Stimulated activated CD8-positive, alpha-beta memory T cell treated with anti-CD3 and anti-CD28 coated beads, Interleukin-15, amount 100 ng/mL, for 1 hour (primary cell): ENCODE measurements at places on chromosomes 1 and 21.

GRCh38 chr1:22402356-22403053 is 49.1 kb upstream of the ZBTB40 start:
- DNase-seq = no peak

DNA sequence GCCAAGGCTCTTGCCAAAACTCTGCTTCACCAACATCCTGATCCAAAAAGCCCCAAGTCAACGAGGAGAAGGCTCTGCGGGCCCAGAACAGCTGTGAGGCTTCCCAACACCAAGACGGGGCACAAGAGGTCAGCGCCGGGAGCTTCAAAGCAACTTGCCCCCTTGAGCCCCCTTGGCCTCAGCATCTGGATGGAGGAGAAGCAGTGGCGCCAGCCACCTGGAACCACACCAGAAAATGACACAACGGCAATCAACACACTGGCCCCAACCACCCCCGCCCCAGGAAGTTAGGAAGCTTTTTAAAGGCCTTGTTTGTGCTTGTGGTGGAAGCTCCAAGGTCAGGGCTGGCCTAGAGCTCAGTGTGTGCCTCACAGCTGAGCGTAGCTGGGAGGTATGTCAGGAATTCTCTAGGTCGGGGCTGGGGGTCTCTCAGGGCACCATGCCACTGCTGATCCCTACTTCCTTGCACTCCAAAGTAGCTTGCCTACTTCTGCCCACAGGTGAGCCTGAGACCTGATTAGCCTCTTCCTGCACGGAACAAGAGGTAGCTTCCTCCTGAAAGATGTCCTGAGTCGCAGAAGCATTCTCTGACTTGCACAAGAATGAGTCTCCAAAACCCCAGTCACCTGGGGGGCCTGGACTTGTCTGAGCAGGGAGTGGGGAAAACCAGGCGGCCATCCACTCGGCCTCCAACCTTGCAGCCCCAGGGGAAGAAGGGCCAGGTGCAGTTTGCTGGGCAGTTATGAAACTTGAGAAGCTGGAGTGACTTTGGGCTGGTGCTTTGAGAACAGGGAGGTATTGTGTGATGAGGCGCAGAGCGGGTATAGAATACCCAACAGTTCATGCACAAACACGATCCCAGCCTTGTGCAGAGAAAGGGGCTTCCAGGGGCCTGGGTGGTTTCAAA is 9.7 kb upstream of the SRP9 start:
- no peak for DNase-seq

DNA sequence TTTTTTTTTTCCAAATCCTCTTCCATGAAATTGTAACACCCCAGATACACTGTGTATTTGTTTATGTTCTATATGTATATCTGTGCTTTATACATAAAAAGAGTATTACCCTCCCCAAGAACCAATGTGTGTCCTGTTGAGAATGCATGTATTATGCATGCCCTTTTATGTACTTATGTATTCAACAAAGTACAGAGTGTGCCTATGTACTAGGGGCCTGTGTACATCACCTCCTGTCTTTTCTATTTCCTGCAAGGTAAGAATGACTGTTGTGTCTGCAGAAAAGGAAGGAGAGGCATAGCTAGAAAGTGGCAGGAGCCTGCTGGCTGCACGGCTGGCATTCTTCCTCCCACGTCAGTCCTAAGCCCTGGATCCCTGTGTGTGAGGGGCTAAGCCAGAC is 7.0 kb downstream of the TMEM61 start:
- DNase-seq = no peak

GRCh38 chr1:77543822-77544448 is 138.5 kb downstream of the ZZZ3 start:
- DNase-seq = no peak

GRCh38 chr1:213931836-213932235 is 55.9 kb upstream of the PROX1 start:
- no peak for DNase-seq

- DNase-seq = no peak
These were observed 1.5 kb downstream of the MLLT11 start for GRCh38 chr1:151061704-151062103.

GRCh38 chr21:44424608-44425306 is 30.6 kb upstream of the LRRC3 start:
- no peak for DNase-seq

GRCh38 chr1:94527447-94528031 is 14.0 kb downstream of the F3 start:
- DNase-seq = no peak

DNA sequence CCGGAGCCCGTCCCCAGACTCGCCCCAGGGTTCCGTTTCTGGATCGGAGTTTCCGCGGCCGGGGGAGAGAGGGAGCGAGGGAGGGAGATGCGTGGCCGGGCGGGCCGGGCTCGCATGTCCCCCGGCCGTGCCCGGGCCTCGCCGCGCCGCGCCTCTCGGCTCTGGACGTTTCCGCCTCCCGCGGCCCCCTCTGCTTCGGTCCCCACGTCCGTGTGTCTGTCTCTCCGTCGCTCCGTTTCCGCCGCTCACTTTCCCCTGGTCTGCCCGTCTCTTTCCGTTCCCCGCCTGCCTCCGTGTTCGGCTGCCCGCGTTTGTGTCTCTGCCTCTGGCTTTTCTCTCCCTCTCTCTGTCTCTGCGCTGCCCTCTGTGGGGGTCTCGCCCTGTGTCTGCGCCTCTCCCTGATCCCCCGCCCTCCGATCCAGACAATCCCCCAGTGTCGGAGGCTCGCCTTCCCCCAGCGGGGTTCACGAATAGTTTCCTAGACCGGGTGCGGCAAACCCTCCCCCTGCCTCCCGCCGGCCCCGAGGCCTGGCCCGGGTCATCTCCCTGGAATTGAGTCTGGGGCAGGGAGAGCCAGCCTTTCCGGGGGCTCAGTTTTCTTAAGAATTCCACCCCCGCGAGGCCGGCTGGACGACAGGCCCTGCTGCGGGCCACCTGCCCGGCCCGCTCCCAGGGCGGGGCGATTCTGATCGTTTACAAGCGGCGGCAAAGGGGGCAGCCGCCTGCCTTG is 735 bp downstream of the NBL1 start:
- DNase-seq = no peak

DNA sequence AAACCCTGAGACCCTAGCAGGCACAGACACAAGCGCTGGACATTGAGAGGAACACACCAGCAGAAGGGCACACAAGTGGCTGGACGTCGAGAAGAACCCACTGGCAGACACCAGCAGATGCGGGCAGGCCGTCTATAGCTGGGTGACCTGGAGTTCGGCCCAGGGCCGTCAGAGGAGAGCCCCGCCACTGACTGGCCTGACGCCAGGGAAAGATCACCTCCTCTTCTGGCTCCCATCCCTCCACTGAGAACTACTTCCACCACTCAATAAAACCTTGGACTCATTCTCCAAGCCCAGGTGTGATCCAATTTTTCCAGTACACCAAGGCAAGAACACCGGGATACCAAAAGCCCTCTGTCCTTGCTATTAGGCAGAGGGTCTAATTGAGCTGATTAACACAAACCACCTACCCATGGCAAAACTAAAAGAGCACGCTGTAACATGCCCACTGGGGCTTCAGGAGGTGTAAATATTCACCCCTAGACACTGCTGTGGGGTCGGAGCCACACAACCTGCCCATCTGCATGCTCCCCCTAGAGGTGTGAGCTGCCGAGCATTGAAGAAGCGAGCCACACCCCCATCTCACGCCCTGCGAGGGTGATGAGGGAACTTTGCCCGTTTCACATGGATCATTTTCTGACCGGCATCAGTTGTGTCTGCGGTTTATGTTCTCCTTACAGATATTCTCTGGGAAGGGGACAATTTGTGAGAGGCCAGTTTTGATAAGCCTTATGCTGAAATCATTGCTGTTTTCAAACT is 104.8 kb downstream of the HLX start:
- no peak for DNase-seq

DNA sequence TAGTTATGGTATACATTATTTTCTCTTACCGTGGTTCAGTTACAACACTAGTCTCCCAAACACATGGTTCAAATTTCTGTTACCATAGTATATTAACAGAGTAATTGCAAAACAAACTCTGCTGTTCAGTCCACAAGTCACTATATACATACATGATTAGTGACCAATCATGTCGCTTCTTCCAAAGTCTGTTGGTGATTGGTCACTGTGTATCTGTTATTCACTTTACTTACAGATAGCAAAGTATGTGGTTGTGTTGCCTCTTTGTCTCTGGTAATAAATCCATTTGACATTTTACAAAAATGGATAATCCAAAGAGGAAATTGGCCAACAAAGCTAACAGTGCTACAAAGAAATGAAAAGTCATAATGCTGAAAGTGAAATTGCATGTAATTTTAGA is 107.2 kb downstream of the RABGAP1L start:
- no peak for DNase-seq

- DNase-seq = no peak
These were observed 894.0 kb downstream of the KCNT2 start for GRCh38 chr1:195714248-195714647.

DNA sequence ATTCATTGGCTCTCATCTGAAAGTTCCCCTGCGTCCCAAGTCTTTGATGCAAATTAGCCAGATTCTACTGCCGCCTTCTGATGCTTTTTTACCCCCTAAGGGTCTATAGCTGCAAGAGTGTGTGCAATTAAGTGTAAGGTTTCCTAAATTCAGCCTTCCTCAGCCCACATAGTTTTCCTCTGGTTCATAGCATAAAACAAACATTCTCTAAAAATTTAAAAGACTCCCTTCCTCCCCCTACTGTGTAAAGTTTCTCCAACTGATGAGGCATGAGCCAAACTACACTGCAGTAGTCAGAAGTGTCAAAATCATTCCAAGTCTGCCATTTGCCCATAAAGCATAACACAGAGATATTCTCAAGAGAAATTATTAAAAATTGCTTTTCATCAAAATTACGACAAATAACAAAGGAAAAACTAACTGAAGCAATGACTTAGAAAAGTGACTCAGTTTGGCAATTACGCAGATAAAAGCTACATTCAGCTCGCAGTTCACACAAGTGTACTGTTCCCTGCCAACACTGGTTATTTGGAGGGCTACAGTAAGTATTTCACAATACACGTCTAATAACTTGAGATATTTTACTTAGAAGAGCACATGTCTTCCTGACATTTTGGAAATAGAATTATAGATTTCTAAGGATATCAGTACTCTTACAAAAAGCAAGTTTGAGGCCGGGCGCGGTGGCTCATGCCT is 15.4 kb downstream of the KCNH1 start:
- no peak for DNase-seq

- DNase-seq = no peak
These were observed 39.6 kb downstream of the SDC3 start for GRCh38 chr1:30868833-30869435.

- no peak for DNase-seq
These were observed 6.1 kb upstream of the ADAMTS1 start for GRCh38 chr21:26851109-26851944.

GRCh38 chr1:186925881-186926669 is 97.3 kb downstream of the PLA2G4A start:
- DNase-seq = no peak

DNA sequence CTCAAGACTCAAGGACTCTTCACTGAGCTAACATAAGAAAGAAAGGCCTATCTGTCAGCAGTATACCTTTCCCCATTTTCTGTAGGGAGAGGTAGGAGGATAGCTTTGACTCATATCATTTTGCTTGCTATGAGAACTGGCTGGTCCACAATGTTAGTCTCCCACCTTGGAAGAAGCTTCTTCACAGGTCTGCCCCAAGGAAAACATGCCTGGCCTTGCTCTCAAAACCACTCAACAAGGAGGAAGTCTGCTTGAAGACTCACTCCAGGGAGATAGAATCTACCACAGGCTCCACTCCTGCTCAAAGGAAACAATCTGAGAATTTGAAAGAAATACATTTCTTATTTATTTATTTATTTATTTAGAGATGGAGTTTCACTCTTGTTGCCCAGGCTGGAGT is 29.5 kb upstream of the LAMC1 start:
- no peak for DNase-seq

DNA sequence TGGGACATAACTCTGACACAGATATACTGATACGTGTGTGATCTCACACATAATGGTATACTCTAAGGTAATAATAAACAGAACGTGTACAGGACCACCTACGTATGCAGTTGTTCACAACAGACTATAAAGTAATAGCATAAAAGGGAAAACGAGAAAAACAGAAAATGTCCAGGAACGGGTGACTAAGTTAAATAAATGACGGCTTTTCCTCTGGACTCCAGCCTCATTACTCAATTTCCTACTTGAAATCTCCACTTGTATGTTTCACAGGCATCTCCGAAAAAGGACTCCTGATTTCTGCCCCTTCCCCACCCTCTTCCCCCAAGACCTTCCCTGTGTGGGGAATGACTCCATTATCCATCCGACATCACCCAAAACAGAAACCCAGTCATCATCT is 95.1 kb downstream of the JAK1 start:
- DNase-seq = no peak

- DNase-seq = no peak
These were observed 272.9 kb upstream of the C1orf174 start for GRCh38 chr1:4172644-4173599.

- DNase-seq = no peak
These were observed 21.3 kb downstream of the MIIP start for GRCh38 chr1:12040457-12041051.

GRCh38 chr1:200435200-200435780 is 25.5 kb upstream of the ZNF281 start:
- no peak for DNase-seq

- DNase-seq = no peak
These were observed 131.1 kb downstream of the HLCS start for GRCh38 chr21:36835383-36835795.

- no peak for DNase-seq
These were observed 256.6 kb downstream of the ST6GALNAC3 start for GRCh38 chr1:76330991-76331603.

DNA sequence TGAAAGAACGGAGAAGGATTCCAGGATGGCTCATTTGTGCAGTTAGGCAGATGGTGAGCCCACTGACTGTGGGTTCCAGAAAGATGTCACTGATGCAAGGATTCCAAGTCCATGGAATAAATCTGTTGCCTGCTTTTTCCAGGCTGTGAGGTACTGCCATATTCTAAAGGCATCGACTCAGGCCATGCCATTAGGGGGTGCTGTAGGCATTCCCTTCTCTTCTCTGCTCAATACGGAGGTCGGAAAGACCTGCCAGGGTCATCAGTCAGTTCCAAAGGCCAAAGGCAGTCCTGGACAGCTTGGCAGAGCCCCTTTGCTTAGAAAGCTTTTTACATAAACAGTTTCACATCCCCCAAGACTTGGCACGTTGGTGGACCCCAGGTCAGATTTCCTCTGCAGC is 31.7 kb upstream of the TMEM125 start:
- no peak for DNase-seq

GRCh38 chr1:66729119-66729518 is 23.1 kb upstream of the DYNLT5 start:
- no peak for DNase-seq
